ENCODE measurements at places on chromosomes 16 and 17.

GRCh38 chr17:63495491-63495890, 18.6 kb downstream of the ACE start:
- peak; percentile 70 for DNase-seq

- DNase-seq: peak; percentile 68
Observed at GRCh38 chr17:48878920-48879898, 13.4 kb upstream of the ATP5MC1 start.

DNA sequence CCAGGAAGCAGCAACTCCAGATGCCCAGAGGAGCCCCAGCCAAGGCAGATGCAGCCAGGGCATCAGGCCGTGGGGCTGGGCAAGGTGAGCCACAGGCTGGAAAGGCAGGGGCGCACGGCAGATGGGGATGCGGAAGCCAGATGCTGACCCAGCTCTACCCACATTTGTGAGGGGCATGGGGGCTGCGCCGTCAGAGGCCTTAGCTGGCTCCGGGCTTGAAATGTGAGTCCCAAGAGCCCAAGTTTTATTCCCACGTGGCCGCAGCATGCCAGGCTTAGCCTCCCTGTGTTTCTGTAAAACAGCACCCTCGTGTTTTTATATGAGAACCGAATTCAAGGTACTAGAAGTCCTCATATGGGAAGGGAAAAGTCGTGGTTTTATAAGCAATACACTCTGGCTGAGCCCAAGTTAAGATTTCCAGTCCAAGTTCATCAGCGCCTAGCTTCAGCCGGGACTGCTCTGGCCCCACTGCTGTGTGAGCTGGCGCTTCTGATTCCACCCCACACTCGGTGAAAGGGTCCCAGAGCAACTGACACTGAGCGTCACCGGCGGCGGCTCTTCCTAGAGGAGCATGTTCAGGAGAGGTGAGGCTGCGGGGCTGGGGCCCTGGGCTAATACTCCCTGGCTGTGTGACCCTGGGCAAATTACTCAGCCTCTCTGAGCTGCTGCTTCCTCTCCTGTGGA, 6.7 kb upstream of the C16orf95 start:
- DNase-seq: no peak

GRCh38 chr17:2985318-2985717, 78.1 kb downstream of the OR1D5 start:
- no peak for DNase-seq

DNA sequence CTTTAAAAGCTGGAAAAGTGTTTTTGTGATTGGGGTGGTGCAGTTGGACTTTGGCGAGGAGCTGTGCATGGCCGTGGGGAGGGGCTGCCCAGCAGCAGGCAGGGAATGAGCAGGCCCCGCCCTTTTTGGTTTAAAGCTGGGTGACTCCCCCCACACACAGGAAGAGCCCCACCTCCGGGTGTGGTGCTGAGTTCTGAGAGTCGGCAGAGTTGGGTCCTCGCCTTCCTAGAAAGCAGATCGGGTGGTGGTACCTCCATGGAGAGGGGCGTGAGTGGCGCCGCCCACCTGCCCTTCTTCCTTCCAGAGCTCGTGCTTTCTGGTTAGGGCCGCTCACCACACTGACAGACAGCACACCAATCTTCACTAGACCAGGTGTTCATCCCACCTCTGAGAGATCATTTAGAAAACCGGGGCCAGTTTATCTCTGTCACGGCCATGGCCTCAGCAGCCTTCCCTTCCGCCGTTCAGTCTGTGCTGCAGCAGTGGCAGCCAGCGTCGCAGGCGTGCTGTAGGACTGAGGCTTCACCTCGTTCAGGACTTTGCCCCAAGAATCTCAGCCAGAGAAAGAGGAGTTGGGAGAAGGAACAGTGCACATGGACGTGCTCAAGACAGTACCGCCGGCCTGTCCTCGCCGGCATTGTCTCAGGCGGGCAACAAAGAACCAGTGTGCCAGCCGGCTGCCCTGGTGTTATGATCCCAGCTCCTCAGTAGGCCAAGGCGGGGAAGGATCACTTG, 144.0 kb upstream of the CHMP6 start:
- DNase-seq: no peak

DNA sequence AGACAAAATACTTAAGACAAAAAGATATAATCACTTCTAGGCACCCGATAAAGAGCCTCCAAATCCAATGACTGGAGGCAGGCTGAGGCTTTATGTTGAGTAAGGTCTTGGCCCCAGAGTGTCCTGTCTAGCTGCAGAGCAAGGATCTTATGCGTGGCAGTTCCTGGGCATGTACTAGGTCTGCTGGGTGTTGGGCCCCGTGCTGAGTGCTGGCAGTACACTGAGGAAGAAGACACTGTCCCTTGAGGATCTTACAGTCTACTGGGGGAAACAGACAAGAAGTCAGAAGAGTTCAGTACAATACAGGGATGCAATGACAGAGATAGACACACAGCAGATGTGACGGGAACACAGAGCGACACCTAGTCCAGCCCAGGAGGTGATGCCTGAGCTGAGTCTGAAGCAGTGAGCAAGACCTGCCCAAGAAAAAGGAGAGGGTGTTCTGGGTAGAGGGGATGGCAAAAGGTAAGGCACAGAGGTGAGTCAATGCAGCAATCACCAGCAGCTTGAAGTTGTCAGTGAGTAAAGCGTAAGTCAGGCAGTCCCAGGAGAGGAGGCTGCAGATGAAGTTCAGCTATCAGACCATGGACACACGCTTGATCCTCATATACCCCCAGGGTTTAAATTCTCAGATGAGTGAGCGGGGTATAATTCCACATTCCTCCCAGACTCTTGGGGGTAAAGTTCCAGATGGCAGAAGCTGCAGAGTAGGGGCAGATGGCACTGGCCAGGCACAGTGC, 18.1 kb downstream of the MAP3K14 start:
- no peak for DNase-seq

GRCh38 chr16:450785-451512, 25.5 kb downstream of the RAB11FIP3 start:
- DNase-seq: no peak

- DNase-seq: no peak
Observed at GRCh38 chr16:78607465-78607864, 508.0 kb downstream of the WWOX start.

- DNase-seq: no peak
Observed at GRCh38 chr17:73874008-73874720, 229.9 kb upstream of the SDK2 start.

DNA sequence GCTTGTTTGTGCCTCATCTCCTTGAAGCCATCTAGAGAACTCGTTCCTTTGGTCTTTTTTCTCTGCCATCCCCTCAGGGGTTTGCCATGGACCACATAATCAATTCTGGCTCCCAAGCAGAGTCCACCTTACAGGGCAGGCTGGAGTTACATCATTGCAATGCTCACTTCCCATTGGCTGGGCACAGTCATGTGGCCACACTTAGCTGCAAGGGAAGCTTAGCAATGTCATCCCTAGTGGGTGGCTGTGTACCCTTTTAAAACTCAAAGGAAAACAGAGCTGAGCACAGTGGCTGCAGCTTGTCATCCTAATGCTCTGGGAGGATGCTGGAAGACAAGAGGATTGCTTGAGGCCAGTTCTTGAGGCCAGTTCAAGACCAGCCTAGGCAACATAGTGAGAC, 41.9 kb upstream of the POLR3E start:
- no peak for DNase-seq

DNA sequence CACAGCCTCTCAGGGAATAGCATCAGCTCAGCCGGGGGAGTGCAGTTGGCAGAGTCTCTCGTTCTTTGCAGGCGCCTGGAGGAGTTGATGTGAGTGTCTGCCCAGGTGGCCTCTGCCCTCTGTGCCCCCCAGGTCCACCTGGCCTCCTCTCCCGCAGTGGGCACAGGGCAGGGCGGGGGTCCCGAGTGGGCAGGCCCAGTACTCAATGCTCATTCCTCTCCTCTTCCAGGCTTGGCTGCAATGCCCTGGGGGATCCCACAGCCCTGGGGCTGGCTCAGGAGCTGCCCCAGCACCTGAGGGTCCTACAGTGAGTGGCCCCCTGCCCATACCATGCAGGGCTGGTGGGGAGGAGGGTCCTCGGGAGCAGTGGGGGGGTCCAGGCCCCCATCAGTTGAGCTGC, 14.7 kb upstream of the CPNE2 start:
- no peak for DNase-seq

DNA sequence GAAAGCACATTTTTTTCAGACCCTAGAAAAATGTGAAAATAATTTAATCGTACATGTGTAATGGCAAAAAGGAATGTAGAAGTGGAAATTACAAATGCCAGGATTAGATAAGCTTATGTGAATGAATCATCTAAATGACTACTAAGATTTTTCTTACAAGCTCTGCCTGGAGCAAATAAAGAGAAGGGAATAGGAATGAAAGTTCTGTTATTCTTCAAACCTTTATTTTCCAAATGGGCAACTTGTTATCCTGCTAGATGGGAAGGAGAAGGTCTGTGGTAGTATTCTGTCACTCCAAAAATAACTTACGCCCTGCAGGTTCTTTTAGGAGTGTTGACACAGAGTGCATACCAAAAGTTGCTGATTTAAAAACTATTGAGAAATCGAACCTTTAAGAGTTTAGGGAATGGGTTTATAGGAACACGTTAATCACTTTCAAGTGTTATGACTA, 9.7 kb downstream of the CTCF start:
- DNase-seq: no peak

- DNase-seq: no peak
Observed at GRCh38 chr17:9227819-9228407, 206.6 kb downstream of the NTN1 start.

- DNase-seq: no peak
Observed at GRCh38 chr16:87017371-87018012, 299.7 kb downstream of the C16orf95 start.

- no peak for DNase-seq
Observed at GRCh38 chr17:76277300-76278267, 12.4 kb downstream of the UBALD2 start.

DNA sequence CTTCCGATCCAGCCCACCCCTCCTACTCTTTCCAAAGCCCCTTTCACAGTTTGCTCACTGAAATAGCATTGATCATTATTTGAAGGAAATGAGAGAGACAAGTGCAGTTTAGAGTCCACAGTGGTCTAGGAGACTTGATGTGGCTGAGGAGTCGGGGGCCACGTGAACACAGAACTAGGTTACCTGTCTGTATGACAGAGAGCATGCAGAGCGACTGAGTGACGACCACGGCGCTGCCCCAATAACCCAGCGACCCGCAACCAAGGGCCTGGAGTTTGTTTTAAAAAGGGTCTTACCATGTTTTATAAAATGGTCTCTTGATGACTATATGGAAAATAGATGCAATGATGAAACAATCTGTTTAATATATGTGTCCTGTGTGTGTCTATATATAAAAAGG, 39.5 kb downstream of the NDEL1 start:
- no peak for DNase-seq

- DNase-seq: peak; percentile 58
Observed at GRCh38 chr17:81044764-81045589, 10.0 kb downstream of the BAIAP2 start.

GRCh38 chr17:2707721-2708584, 3.6 kb downstream of the CLUH start:
- DNase-seq: peak; percentile 32

GRCh38 chr17:80960037-80960796, 31.4 kb upstream of the CHMP6 start:
- no peak for DNase-seq

- DNase-seq: peak; percentile 74
Observed at GRCh38 chr17:76791053-76791980, 53.4 kb downstream of the MFSD11 start.

- DNase-seq: no peak
Observed at GRCh38 chr16:73347500-73348375, 299.8 kb upstream of the ZFHX3 start.

GRCh38 chr17:2331303-2331702, 5.0 kb downstream of the TSR1 start:
- DNase-seq: no peak

- no peak for DNase-seq
Observed at GRCh38 chr17:2044263-2044894, 2.6 kb downstream of the OVCA2 start.

GRCh38 chr16:81720973-81721906, 57.9 kb upstream of the PLCG2 start:
- DNase-seq: no peak

- DNase-seq: no peak
Observed at GRCh38 chr16:85195900-85196772, 83.9 kb upstream of the CIBAR2 start.

GRCh38 chr16:69123910-69124309, 8.5 kb downstream of the CHTF8 start:
- peak; percentile 27 for DNase-seq

- no peak for DNase-seq
Observed at GRCh38 chr17:79798299-79799173, 1.7 kb upstream of the CBX8 start.

GRCh38 chr16:11349599-11350276, 4.5 kb downstream of the RMI2 start:
- no peak for DNase-seq

- no peak for DNase-seq
Observed at GRCh38 chr17:9798724-9799123, 7.3 kb upstream of the DHRS7C start.

GRCh38 chr17:5545051-5545987, 39.0 kb downstream of the NLRP1 start:
- DNase-seq: no peak

DNA sequence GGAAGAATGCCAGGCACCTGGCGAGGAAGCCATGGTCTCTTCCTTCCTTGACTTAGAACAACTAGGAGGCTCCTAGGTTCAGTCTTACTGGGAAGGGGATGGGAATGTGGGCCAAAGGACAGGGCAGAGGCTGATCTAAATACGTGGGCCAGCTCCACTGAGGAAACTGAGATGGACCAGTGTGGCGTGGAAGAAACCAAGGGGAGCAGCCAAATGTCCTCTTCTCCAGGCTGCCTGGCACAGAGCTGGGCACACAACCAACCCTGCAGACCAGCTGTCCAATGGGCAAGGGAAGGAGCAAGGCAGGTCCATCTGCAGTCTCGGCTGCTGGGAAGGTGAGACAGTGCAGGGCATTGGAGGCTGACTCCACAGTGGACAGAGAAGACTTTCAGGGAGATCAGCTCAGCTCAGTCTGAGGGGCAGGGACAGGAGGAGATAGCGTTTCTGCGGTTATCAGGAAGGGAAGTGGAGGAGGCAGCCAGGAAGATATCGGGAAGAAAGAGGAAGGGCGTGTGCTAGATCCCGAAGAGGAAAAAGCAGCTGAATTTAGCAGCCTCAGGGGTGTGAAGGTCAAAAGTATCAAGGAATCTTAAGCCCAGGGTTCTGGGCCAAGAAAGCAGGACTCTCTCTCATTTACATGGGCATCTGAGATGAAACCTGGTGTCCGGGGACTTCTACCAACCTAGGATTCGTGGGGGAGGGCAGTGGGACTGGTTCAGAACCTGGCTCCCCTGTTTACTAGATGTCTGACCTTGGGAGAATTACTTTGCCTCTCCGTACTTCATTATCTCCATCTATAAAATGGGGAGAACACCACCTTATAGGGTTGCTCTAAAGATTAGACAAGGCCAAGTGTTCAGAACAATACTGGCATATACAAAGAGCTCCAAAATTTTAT, 1.8 kb downstream of the KIFC3 start:
- DNase-seq: no peak

GRCh38 chr16:71933913-71934695, 38.8 kb downstream of the IST1 start:
- no peak for DNase-seq
